C1 segment of cervical spinal cord (tissue), 14 donors: ENCODE measurements at places on chromosomes 5 and 9.

GRCh38 chr5:107011605-107012004 lies 659.1 kb downstream of the EFNA5 start:
- no peak for DNase-seq

DNA sequence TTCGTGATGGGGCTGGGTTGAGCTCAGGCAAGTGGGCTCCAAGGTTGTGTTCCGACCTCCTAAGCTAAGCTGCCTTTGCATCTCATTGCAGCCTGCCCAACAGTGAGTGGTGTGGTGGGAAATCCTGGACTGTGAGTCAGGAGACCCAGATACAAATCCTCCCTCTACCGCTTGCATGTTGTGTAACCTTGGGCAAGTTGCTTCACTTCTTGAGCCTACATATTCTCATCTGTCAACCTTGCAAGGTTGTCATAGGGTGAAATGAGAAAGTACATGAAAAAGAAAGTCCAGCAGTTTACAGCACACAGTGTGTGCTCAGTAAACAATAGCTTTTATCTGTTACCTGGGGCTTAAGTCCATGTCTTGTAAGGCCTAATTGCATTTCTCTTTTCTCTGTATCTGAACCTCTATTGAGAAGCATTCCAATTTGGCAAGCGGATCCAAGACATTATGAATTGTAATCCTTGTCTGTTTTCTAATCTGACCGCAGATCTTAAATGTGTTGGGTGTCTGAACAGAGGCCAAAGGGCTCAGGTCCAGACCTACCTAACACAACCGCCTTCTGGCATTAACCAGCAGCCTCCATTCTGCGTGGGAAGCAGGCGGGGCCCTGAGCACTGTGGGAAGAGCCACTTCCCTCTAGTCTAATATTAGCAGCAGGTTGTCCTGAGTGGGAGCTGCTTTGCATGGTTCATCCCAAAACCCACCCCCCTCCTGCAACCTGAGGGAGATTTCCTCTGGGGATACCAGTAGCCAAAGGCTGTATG lies 1.8 kb upstream of the GALNT12 start:
- no peak for DNase-seq

DNA sequence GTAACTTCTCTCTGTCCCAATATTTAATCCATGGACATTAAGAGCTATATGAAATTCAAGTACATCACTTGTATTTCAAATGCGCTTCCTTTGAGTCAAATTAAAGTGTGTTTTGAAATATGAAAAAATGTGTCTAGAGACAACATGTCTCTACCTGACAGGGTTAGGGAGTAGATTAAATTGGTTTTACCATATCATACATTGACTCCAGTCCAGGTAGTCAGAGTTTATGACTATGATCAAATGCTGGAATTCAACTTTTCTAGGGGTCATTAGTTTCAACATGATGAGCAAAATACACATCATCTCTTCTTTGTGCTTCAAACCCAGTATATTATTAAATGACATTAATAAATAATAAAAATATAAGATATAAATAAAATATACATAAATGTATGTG lies 259.2 kb downstream of the CDH10 start:
- no peak for DNase-seq

DNA sequence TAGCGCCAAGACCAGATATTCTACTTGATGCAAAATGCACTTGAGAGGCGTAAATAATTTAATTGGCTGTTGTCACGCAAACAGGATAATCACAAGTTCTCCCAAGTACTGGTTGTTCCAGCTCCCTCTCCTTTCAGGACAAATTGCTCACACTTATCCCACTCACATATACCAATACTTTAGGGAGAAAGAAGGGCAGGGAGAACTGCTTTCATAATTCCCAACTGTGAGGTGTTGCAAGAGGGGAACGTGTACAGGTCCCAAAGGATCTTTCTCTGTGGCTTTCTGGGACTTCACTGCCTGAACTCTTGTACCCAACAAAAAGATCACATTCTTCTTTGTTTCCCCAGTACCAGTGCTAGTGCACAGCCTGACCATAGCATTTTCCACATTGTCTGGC lies 21.5 kb upstream of the TGFBI start:
- no peak for DNase-seq

DNA sequence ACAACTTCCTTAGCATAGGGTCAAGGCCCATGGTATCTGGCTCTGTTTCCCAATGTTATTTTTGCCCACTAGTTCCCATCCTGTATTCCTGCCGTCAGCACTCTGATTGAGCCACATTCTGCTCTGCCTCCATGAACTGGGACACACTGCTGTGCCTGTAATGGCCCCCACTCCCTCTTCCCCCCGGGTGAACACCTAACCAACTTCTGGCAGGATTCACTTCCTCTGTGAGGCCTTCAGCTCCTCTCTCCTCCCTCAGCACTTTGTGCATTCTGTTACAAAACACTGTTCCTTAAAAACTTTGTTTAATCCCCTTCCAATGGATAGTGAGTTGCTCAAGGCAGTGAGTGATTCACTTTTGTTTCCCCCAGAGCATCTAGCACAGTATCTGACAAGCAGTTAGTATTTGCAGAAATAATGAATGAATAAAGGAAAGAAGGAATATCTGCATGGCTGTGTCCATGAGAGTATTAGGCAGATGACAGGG lies 183.6 kb downstream of the EFNA5 start:
- DNase-seq, result no peak

DNA sequence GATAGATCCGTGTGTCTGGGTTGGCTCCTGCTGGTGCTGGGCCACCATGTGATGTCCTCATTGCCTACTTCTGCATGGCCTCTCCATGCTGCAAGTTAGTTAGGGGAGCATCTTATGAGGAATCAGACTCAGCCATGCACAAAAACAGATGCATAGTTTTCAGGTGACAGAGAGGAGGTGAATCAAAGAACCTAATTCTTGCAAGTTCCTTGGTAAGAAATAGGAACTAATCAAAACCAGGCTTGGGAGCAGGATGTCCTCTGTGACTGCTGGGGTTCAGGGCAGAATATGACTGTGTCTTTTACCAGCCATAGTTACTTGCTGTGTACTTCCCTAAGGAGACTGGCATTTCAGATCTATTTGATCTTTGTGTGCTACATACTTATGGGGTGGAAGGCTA lies 61.6 kb downstream of the C9orf152 start:
- DNase-seq, result no peak

DNA sequence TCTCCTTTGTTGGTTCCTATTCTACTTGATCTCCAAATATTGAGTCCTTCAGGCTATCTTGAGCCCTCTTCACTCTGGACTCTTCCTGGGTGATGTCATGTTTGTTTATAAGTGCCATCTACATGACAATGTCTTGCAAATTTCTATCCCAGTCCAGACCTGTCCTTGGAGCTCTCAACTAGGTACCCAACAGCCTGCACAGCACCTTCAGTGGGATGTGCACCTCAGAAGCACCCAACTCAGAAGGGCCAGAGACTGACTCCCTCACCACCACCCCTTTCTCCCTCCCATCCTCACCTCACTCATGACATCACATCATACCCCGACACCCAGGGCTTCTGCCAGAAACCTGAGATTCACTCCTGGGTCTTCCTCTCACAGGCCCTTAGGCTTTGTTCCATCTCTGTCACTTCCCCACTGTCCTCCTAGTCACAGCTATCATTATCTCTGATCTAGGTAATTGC lies 14.4 kb downstream of the TXN start:
- no peak for DNase-seq
